ENCODE measurements at places on chromosomes 7 and 10. TPM values are rescaled to one million over a fixed set of nuclear protein-coding genes. Genes with fewer than 3 reads are reported as not detected.
A peak's percentile ranks its signal among the peaks of the same experiment; 100 is the strongest.

DNA sequence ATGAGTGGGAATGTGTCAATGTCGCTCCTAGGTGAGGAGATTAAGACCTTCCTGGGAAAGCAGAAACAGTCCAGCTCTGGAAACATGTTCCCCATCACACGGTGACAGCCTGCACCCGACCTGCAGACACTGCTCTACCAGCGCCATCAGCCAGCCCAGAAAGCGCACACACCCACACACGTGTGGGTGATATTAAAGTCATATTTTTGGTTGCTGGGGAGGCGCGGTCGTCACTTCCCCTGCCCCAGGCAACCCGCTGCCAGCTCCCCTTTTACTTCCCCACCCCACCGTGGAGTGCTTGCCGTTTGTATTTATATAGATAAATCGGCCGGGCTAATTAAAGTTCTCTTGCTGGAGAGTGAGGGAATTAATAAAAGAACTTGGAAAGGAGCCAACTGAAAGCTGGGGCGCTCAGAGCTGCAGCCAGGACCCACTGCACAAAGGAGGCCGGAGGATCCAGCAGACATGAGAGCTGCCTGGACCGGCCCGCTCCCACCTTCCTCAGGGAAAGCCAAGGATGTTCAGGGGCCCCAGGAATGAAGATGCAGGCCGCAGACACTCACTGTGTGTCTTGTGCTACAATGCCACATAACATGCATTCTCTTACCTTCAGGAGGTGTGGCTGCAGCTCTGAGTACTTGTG, 145.2 kb upstream of the UNC5B start:
- peak; percentile 30 for DNase-seq

DNA sequence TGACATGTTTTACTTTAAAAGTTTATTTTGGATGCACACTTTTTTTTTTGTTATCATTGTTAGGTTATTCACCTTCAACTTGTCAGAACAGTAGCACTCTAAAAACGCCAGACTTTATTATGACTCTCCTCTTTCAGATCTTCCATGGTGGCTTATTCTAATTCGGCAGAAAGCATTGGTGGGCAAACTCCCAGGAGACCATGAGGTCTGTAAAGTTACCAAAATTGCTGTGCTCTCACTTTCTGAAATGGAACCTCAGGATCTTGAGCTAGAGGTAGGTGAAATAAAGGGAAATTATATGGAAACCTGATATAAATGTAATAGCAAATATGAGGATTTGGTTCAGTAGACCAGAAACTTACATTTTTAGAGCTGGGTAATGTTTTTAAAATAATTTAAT, 55.6 kb downstream of the INPP5F start:
- no peak for DNase-seq

DNA sequence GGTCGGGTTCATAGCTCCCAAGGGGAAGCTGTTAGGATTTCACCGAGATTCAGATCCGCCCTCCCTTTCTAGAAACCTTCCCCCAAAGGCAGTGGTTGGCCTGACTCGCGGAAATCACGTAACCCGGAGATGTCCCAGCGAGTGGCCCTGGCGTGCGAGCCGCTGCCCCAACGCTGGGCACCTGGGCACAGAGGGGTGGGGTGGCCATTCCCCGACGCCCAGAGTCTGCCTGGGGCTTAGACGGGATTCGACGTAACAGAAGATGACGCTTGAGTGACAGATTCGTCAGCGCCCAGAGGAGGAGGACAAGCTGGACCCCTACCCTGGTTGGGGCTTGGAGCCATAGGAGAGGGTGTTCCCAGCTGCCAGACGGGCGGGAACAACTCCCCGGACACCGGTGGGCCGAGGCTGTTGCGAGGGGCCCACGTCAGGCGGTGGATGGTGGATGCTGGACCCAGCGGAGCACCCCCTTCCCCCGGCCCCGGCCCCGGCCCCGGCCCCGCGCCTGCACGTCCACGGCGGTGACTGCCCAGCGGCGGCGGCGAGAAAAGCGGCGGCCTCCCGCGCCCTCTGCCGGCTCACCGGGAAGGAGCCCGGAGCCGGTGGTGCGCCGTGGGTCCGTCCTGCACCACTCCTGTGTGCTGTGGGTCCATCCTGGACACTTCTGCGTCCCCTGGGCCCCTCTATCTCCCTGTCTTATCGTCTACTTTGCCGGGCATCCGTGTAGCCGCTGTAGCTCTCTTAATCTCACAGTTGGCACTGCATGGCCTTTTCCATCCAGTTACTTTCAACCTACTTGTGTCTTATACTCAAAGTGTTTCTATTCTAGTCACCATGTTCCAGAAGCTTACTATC, 35.4 kb upstream of the KNDC1 start:
- DNase-seq = peak; percentile 53

DNA sequence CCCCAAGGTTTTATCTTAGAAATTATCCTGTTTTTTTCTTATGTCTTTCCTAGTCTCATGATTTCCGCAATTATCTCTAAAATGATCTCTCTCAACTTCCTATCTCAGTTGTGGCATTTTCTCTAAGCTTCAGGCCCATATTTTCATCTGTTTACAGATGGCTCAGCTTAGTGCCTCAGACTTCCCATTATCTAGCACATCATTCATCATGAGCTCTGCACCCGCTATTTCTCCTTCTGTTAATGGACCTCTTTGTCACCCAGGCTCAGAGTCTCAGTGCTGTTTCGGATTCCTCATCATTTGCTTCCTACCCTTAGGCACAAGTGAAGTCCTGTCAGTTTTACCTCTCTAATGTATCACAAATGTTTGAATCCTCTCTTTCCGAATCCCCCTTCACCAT, 84.1 kb downstream of the BMPR1A start:
- DNase-seq = no peak

- DNase-seq = no peak
Observed at GRCh38 chr7:93884541-93884940, 6.0 kb downstream of the TFPI2 start.

GRCh38 chr10:127067542-127068194, 128.7 kb downstream of the INSYN2A start:
- DNase-seq = no peak

DNA sequence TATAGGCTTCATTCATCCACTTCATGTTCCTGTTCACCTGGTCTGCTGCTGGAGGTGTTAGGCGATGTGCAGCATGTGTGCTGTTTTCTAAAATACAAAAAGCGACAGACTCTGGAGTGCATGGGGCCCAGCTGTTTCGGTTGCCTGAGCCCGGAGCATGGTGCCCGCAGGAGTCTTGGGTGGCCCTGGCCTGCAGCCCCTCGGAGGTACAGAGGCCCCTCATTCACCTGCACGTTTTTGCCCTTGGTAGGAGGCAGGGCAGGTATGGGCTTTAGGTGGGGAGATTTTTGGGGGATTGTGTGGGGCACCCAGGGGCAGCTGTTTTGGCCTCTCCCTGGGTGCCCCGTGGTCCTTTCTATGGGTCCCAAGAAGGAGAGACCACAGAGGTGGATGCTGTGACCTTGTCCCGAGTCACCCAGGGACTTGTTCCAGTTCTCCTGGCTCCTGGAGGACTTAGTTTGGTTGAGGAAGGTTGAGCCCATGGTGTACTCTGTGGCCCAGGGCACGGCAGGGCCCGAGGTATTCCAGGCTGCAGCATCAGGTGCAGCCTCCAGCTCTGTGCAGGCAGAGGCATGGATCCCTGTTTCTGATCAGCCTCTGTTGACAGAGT, 130.7 kb downstream of the TRRAP start:
- no peak for DNase-seq

GRCh38 chr7:84136336-84136735, 58.3 kb downstream of the SEMA3A start:
- DNase-seq = no peak

DNA sequence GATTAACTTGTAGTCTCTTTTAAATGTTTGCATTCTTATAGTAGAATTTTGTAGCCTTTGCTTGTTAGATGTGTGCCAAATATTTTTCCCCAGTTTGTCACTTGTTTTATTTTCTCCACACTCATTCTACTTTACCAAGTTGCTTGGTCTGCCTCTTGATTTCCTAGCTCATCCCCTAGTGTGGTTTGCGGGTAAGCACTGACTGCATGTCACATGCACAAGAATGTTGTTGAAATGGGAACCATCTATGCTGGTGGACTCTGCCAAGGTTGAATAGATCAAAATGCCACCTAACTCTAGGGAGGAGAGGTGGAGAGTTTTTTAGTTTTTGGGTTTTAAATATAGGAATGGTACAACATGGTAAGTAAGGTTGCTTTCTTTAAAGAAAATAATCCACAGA, 47.6 kb downstream of the FZD1 start:
- DNase-seq = no peak

- peak; percentile 89 for DNase-seq
Observed at GRCh38 chr7:26291699-26292538, at the start of gene SNX10. Gene SNX10, plus strand, starts transcription at chr7:26291862. Its CDS starts 54,581 bp downstream, at chr7:26346443.

GRCh38 chr10:97297556-97298222, 5.3 kb upstream of the ARHGAP19 start:
- no peak for DNase-seq

DNA sequence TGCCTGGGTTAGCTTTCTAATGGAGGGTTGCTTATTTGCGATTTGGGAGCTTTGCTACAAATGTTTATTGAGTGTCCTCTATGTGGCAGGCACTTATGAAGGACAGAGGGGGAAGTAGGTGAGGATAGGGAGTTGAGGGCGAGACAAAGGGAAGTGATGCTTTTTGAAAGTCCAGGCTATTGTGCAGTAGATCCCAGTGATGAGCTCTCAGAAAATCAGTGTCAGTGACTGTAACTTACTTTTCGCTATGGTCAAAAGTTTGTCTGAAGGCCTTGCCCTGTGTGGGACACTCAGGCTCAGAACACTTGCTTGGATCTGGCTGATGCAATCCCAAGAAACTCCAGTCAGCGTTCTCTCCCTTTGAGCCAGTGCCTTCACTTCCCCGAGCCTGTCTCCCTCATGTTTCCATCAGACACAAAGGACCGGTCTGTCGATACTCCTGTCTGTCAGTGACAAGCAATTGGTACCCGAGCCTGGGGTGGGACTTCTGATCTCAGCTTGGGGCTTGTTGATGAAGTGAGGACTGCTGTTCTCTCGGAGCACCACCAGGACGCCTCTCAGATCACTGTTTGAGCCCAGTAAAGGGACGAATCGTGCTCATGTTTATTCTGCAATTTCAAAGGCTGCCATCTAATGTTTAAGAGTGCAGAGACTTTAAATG, 63.1 kb upstream of the SORCS3 start:
- DNase-seq = no peak

DNA sequence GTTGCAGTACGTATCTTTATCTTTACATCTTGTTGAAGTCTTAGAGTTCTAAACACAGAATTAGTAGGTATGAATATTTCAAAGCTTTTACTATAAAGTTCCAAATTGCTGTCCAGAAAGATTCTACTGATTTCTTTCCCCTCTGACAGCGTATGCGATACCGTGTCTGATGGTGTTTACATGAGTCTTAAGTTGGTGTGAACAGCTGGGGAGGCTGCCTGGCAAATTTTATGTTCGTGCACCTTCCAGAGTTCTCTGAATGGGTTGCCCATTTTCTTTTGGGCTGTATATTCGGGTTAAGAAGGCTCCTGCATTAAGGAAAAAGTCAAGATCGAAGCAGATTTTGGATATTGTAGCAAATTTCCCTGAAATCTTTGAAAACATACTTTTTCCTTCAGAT, 8.3 kb downstream of the MDH2 start:
- DNase-seq = no peak

- DNase-seq = no peak
Observed at GRCh38 chr7:16007911-16008310, 321.4 kb upstream of the MEOX2 start.

DNA sequence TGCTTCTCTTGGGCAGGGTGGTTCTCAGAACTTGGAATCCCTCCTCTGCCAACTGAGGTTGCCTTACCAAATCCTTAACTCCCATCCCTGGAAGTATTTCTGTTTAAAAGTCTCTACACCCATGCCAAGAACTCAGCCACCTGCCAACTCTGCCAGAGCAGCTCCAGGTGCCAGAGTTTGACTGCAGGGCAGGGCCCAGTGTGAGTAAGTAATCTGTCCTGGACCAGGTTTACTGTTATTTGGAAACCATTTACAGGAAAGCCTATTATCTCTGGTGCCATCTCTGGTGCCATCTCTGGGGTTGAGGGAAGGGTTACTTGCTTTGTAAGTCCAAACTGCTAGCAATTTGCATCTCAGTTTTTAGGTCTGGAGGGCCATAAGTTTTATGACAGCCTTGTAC, 2.5 kb downstream of the TSPAN15 start:
- no peak for DNase-seq

- no peak for DNase-seq
Observed at GRCh38 chr10:116138897-116139296, 134.1 kb downstream of the GFRA1 start.

- no peak for DNase-seq
Observed at GRCh38 chr7:30987936-30988335, 24.2 kb downstream of the GHRHR start.

GRCh38 chr10:17808971-17809841, at the start of gene MRC1:
Gene MRC1, plus strand, starts transcription at chr10:17809348. Its CDS starts 118 bp downstream, at chr10:17809466.
- no peak for DNase-seq

DNA sequence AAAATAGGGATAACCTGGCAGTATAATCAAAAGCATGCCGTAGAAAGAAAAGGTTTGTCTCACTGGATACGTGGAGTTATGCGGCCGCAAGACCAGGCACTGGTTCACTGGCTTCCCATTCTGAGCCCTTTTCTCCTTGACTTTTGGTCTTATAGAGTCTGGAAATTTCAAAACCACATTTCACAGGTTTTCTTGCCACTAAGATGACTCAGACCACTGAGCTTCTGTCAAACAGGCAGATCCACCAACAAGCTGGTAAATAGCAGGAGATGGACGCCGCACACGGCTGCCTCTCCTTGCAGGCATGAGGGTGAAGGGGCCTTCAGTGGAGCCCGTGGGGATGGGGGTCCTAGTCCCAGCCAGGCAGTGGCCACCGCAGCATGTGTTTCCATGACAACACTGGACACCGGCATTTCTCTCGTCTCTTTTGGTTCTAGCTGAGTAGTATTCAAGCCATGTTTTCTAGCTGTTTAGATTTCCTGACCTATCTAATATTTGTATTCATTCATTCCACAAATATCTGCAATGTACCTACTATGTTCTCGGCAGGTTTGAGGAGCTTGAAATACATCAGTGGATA, 55.5 kb downstream of the KLF6 start:
- no peak for DNase-seq

DNA sequence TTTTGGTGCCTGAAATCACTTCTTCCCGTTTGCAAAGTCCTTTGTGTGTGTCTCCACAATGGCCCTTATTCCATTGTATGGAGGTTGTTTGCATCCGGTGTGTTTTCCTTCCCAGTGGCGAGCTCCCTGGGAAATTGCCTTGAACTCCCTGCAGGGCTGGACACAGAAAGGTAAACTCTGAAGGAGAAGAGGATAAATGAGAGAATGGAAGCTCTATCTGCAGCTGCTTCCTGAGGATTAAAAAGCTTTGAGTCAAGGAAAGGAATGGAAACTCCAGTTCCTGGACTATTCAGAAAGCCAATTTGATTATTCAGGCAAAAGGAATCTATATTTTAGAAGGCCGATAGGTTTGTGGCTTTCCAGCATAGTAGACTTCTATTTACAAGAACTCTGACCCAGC, 4.4 kb upstream of the GRK5 start:
- DNase-seq = no peak

Gene TUBAL3
- polyA plus RNA-seq = 0.19 TPM

Gene CYP51A1
- 14.7 TPM for polyA plus RNA-seq

Gene CALHM1
- polyA plus RNA-seq = not detected

Gene TES
- polyA plus RNA-seq = 52.3 TPM

Gene ADD3
- 22.9 TPM for polyA plus RNA-seq

Gene ADARB2
- polyA plus RNA-seq = 1.00 TPM

Data from stomach (tissue), 19 donors.